ENCODE measurements at places on chromosomes 16 and 17.

DNA sequence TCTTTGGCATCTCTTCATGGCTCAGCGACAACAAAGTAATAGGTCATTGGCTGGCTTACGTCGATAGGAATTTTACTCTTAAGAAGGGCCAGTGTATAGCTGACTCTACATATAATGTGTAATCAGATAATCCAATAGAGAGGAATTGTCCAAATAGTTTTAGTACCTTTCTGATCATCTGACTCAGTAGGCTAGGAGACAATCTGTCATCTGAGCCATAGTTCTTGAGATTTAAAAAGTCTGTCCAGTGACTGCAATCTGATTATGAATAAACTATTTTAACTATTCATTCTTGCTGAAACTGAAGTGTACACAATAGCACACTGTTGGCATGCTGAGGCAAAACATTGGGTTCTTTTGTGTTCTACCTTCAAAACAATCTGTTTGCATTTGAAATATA, 21.4 kb upstream of the NOL11 start:
- DNase-seq = no peak

DNA sequence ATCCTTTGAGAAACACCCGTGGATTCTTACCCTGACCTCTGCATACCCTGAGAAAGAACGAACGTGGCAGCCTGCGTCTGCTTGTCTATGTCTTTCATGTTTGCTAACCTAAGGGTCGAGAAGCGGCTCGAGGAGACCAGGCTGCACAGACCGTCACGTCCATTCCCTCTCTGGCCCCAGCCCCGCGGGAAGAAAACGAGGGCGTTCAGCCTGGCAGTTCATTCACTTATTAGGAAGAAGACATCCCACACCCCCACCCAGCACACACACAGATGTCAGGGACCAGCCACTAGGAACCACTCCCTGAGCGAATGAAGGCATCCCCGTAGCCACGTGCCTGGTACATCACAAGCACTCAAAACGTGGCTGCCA, 655 bp upstream of the MTHFSD start:
- peak; percentile 31 for DNase-seq

DNA sequence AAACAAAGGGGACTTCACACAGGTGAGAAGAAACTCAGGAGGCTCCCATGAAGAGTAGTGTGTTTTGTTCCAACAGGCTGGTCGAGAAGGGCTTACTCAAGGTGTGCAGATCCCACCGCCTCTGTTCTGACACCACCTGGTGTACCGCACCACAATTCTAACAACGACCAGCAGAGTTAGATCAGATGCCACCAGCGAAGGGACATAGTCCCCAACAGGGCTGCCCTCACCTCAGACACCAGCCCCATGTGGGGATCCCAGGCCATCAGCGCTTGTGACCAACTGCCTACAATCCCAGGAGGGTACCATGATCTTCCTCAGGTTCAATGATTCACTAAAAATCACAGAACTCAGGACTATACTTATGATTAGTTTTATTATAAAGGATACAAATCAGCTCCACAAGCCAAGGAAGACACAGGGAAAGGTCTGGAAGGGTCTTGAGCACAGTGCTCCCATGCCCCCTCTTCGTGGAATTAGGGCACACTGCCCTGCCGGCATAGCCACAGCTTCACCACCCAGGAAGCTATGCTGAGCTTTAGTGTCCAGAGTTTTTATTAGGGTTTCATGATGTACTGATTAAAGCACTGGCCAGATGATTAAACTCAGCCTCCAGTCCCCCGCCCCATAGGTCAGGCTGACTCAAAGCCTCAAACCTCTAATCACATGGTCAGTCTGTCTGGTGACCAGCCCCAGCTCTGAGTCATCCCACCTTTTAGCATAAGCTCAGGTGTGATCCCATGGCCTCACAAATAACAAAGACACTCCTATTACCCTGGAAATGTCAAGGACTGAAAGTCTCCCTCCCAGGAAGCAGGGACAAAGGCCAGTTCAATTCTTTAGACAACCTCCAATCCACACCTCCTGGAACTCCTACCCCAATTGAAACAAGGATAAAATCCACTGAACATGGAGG, 26.0 kb downstream of the TRIM25 start:
- DNase-seq = no peak

GRCh38 chr16:54447576-54448440, 161.2 kb upstream of the IRX3 start:
- DNase-seq = no peak

- no peak for DNase-seq
These were observed 90.0 kb downstream of the WSCD1 start for GRCh38 chr17:6160232-6160555.

GRCh38 chr16:88477631-88478519, 24.8 kb downstream of the ZFPM1 start:
- DNase-seq = no peak

- DNase-seq = no peak
These were observed 170.2 kb upstream of the SALL1 start for GRCh38 chr16:51321251-51321650.

GRCh38 chr17:50684288-50684611, 23.5 kb downstream of the ANKRD40 start:
- DNase-seq = no peak

DNA sequence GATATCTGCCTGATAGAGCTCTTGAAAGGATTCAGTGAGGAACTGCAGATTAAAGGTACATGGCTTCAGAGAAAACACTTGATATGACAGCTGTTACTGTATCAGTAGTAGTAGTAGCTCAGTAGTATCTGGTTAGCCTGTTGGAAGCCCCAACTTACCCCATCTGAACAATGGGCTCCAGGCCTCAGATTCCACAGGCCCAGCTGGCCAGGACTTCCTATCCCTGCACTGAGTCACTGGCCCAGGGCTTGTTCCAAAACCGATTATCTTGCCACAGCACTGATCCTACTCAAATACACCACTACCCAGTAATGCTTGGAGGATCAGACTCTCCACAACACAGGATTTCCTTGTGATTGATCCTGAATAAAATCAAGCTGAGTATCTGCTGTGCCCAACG, 32.6 kb downstream of the DCUN1D3 start:
- DNase-seq = no peak

GRCh38 chr17:78723001-78723796, 58.9 kb downstream of the CYTH1 start:
- DNase-seq = peak; percentile 92

DNA sequence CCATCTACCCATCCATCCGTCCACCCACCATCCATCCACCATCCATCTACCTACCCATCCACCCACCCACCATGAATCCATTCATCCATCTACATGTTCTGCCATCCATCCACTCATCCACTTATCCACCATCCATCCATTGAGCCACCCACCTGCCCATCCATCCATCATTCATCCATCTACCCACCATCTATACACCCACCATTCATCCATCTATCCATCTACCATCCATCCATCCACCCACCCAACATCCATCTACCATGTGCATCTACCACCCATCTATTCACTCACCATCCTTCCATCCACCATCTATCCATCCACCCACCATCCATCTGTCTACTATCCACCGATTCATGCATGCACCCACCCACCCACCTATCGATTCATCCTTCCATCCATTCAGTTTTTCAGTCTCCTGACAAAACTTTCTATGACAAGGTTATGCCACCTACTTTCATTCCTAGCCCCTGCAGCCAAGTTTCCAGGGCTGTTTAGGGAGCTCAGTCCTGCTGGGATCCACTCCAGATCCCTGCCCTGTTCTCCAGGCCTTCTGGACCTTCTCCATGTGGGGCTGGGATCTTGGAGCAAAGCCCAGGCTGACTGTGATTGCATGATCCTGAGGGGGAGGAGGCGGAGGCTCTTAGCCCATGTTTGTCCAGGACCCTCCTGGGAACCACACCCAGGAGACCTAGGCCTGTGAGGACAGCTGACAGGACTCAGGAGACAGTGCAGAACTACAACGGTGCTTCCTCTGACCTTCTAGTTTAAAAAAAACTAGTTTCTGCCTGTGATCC, 27.4 kb downstream of the BCO1 start:
- peak; percentile 66 for DNase-seq

GRCh38 chr17:30095507-30096244, 20.9 kb upstream of the NSRP1 start:
- no peak for DNase-seq

DNA sequence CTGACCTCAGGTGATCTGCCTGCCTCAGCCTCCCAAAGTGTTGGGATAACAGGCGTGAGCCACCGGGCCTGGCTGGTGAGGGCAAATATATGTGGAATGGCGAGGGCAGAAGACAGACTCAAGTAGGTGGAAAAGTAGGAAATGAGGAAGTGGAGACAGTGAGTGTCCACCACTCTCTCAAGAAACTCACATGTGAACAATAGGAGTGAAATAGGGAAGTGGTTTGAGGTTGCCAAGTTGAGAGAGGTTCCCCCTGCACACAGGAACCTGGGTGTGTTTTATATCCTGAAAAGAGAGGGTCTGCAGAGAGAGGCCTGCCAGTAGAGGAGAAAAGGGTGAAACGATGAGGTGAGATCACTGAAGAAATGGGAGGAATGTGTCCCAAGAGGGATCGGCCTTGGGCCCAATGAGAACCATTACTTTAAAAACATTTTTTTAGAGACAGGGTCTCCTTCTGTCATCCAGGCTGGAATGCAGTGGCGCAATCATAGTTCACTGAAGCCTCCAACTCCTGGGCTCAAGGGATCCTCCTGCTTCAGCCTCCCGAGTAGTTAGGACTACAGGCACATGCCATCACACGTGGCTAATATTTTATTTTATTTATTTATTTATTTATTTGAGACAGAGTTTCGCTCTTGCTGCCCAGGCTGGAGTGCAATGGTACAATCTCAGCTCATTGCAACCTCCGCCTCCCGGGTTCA, 17.1 kb upstream of the CORO1A start:
- no peak for DNase-seq

DNA sequence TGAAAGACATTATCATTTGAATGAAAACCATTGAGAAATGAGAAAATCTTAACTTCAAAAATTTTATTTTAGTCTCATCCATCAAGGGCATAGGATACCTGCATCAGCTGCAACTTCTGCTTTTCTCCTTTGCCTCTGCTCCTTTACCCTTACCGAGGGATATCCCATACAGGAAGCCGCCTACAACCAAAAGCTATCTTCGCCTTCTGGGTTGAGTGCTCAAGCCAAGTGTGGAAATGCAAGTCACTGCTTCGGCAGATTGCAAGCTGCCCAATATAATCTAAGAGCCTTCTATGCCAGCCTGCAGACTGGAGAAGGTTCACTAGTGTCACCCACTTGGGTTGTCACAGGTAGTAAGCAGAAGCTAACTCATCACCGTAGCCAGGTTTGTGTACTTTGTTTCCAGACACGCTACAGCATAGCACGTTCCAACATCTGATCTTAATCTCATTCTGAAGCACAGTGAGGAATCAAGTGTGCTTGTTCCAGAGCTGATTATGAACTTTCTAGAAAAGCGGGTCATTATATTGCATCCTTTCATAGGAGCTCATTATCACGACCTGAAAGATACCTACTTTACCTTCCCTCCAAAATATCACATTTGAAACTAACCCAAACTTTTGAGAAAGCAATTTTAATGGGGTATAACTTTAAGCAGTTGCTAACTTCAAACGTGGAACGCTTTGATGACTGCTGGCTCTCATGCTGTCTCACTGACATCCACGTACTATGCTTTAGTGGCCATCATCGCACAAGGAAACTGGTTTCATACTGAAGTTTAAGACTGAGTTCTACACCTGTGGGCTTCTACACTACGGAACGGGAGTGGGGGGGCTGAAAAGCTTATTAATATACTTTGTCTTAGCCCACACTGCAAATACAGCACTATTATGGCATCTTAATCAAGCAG, 8.0 kb upstream of the UNK start:
- no peak for DNase-seq

- DNase-seq = no peak
These were observed 71.5 kb upstream of the DNAJA2 start for GRCh38 chr16:47045023-47045422.

GRCh38 chr17:48621410-48622392, 4.5 kb downstream of the HOXB9 start:
- no peak for DNase-seq

GRCh38 chr16:78811247-78811646, 711.8 kb downstream of the WWOX start:
- no peak for DNase-seq

DNA sequence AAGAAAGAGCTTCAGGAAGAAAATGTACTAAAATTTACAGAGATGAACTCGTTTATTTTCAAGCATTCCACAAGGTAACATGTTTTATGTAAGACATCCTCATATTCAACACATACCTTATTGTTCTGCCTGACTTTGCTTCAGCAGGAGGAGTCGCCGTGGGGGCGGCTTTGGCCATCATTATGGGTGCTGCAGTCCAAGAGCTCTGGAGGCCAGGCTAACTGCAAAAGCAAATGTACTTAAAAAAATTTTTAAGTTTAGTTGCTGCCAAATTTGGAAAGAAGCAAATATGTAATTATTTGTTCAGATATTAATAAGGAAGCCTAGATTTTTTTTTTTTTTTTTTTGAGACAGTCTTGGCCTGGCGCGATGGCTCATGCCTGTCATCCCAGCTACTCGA, 4.1 kb upstream of the SPG7 start:
- no peak for DNase-seq

DNA sequence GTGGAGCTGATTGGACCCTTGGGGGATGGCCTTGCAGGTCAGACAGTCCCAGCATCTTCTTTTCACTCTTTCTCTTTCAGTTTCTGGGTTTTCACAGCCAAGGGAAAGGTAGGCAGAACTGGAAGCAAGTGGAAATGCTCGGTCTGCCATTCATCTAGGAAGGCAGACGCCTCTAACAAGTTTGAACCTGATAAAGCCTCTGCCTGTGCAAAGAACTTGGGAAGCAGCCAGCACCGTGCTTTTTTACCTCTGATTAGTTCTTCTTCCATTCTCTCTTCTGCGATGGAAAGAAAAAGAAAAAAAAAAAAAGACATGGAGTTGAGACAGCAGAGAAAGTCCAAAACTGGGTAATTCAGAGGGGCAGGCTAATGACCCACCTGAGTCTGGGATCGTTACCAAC, 997.8 kb upstream of the EEF2KMT start:
- DNase-seq = no peak

DNA sequence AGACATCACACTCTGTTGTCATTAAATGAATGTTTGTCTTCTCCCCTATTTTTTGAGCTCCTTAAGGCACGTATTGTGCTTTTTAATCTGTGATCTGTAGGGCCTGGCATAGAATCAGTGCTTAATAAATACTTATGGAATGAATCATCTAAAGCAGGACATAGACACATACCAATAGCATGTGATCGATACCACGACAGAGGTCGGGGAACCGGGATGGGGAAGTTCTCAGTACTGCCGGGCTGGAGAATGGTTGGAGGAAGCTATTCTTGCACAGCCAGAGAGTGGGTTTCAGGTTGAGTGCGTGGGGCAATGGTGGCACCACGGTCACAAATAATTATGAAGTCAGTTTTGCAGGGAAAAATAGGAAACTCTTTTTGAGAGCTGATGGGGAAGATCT, 26.8 kb downstream of the NLRP1 start:
- DNase-seq = no peak

DNA sequence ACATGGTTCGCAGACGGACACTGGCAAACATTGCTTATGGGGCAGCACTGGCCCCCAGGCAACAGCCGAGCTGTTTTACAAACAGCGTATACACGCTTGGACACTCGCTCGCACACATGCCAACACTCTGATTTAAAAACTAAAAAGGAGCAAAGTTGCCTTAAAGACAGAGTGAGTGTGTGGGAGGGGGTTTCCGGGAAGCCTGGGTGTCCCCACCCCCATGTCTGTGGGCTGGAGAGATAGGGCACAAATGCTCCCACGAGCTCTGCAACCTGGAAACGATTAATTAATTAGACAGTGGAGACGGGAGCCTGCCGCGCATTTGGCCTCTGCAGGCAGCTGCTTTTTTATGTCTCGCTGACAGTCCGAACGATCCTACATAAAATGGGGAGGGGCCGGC, 107.9 kb upstream of the ZNF469 start:
- DNase-seq = no peak

GRCh38 chr17:39650121-39650579, 13.2 kb downstream of the STARD3 start:
- DNase-seq = no peak

GRCh38 chr17:53134548-53134947, 688.2 kb upstream of the KIF2B start:
- no peak for DNase-seq
